Naive thymus-derived CD8-positive, alpha-beta T cell (primary cell): ENCODE measurements at places on chromosomes 1 and 21. TPM values are rescaled to one million over a fixed set of nuclear protein-coding genes. Genes with fewer than 3 reads are reported as not detected.

DNA sequence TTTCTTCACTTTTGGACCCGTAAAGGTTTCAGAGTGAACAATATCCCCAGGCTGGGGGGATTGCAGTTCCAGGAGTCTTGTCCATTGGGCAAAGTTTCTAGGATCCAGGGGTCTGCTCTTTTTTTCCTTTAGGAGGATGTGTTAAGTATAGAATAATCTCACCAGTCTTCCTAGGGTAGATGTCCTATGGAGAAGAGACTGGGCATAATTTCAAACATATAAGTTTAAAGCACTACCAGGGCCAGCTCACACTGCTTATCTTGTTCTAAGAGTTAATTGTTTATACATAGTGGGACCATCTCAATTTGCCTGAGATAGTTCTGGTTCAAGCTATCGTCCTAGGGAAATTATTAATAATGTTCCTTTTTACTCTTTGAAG is 1.2 kb downstream of the CHI3L2 start:
- no peak for DNase-seq

GRCh38 chr1:224730965-224731364 is 114.8 kb downstream of the CNIH3 start:
- no peak for DNase-seq

DNA sequence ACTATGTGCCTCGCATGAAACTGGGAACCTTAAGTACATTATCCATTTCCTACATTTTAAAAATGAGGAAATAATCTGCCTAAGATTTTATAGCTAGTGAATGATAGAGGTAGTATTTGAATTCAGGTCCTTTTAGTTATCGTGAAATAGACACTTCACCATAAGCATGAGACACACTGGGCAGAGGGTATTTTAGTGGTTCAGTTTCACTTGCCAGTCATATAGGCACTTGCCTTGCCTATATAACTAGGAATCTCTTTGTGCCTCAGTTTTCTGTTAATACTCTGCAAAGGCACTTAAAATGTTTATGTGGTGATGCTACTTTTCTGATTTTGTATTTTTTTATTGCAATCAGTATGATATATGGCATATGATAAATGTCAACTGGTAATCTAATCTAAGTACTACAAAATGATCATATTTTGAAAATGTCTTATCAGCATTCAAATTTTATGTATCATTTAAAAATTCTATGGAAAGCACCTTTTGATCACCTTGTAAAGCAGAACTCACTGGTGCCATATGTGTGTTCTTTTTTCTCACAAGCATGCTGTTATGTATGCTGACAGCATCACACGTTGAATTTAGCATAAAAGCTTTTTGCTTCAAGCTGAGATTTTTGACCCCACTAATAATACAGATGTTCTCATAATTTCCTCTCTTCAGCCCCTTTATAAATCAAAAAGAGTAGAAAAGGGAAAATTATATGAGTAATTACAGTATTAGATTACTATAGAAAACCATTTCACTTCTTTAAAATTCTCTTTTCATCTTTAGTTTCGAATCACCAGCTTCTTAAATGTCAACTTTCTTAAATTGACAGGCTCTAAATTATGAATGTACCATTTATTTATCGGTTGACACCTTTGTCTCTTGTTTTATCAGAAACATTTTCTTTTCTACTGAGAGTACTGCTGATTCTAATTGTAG is 52.6 kb downstream of the RPS6KC1 start:
- no peak for DNase-seq

DNA sequence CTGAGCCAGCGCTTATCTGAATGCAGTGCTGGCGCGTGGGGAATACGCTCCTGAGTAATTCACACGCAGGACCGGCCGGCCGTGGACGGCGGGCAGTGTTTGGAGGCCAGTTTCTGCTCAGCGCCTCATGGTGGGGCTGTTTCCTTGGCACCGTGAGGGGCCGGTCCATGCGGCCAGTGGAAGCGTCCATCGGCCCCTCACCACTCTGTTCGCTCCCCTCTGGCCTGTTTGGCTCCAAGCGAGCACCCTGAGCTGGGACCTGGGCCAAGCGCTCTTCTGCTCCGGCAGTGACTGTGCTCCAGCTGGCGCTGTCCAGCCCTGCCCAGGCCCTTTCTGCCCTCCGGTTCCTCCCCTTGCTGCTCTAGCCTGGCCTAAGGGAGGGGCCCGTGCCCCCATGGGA is 16.3 kb upstream of the PLCH2 start:
- no peak for DNase-seq

DNA sequence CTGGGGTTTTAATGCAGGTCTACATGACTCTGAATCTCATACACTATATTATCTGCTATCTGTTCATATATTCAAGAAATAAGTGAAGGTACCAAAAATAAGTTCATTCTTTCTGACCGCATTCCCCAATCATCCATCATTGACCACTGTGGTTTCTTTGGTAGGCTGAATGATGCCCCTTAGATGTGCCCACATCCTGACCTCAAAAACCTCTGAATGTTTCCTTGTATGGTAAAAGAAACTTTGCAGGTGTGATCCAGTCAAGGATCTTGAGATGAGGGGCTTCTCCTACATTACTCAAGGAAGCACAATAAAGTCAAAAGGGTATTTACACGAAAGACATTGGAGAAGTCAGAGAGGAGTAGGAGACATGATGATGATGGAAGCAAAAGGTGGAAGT is 60.6 kb upstream of the LRRC8B start:
- no peak for DNase-seq

Gene KRTAP11-1
- total RNA-seq = not detected

DNA sequence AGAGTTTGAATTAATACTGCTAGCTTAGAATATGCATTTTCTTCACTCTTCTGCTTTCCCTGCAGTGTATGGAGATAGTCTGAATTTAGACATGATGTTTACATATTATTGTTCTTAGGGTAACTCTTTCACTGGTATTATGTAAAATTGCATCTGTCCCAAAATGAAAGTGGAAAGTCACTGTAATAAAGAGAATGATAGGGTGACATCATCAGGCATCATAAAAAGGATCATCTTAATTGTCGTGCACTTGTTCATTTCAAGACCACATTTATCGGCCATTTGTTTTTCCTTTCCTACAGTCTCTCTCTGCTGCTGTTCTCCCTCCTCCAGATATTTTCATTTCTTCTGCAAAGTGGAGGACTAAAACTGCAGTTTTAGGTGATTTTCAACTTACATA is 61.9 kb upstream of the ZNF281 start:
- no peak for DNase-seq

DNA sequence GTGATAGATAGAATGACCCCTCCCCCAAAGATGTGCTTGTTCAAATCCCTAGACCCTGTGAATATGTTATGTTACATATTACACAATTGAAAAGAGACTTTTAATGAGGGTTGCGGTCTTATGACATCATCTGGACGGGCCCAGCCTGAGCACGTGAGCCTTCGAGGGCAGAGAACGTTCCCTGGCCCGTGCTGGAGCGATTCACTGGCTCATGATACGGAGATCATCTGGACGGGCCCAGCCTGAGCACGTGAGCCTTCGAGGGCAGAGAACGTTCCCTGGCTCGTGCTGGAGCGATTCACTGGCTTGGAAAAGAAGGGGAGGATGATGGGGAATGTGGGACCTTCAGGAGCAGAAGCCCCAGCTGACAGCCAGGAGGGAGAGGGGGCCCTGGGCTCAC is 34.4 kb upstream of the COL18A1 start:
- no peak for DNase-seq

- no peak for DNase-seq
Observed at GRCh38 chr1:29278124-29278523, 41.8 kb downstream of the PTPRU start.

- DNase-seq = no peak
Observed at GRCh38 chr1:213387380-213388015, 336.5 kb downstream of the RPS6KC1 start.

DNA sequence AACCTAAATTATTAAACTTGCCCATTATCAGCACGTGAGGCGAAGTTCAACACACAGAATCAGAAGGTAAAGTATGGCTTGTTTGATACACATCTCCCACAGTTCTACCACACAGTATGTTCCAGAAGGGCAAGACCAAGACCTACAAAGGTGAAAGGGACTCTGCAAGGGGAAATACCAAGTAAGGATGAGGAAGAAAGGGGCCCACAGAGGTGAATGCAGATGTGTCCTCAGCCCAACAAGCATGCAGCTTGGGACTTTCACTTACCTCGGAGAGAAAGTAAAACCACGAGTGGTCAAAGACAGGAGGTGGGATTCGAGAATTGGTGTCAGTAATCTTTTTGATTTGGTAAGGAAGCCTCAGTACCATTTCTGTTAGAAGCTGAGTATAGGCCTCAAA is 85.8 kb downstream of the UBR4 start:
- DNase-seq = no peak

- no peak for DNase-seq
Observed at GRCh38 chr1:109114342-109114674, 393 bp downstream of the ELAPOR1 start.

Gene LIPI
- total RNA-seq = not detected

- no peak for DNase-seq
Observed at GRCh38 chr1:50622259-50622658, 199.0 kb upstream of the DMRTA2 start.

GRCh38 chr1:229693129-229693900 is 67.3 kb downstream of the URB2 start:
- DNase-seq = no peak

Gene TEX38
- total RNA-seq = not detected

DNA sequence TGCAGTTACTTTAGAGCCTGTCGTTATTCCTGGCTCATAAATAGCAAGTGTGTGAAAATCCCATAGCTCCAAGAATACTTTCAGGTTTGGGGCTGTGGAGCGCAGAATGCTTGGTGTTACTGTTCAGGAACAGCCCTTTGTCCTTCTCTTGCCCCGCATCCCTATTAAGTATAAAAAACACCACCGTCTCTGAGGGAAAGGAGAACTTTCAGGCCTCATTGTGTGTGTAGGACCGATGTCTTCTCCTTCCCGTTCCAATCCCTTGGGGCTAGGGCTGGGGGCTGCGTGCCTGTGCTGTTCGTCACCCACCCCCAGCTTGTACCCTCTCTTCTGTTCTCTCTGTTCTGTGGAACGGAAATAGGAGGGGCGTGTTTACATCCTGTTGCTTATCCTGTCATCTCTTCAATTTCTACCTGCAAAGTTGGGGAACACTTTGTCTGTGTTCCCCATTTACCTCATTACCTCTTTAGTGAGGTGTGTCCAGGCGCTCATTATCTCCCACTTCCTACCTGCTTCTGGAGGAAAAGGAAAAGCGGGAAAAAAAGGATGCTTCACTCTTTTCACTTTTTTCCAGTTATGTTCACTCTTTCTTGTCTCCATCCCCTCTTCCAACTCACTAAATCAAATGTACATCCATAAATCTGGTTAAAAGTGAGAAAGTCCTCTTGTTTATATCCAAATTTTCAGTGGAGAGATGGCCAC is 788 bp upstream of the TXNIP start:
- peak; percentile 79 for DNase-seq

DNA sequence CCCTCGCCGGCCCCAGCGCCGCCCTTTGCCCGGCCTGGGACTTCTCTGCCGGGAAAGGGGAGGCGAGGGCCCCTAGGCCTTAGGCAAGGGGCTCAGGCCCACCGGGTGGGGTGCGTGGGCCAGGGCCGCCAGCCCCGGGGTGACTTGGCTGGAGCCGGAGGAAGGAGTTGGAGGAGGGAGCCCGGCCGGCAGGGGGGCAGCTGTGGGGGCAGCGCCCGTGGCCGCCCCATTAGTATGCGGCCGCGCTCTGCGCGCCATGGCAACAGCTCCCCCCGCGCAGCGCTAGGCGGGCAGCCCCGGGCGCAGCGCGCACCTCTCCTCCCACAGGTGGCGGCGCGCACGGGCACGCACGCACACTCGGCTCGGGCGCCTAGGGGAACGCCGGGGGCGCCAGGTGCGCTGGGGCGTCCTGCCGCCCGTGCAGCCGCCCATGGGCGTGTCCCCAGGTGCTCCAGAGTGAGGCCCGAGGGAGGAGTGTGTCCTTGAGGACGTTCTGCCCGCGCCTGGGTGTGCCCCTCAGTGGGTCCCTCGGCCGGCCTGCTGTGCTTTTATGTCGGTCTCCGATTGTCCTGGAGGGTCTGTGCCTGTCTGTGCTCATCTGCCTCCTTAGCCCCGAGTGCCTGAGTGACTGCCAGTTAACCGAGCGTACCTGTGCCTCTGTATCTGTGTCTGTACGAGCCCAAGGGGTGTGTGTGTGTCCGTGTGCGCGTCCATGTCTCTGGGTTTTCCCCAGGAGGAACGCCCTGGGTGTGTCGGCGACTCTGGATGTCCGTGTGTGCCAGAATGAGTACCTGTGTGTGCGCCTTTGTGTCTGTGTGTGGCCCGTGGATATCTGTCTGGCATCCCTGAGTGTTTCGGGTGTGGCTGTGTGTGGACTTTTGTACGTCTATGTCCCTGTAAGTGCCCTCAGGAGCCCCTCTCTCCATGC is 38.2 kb upstream of the WASF2 start:
- DNase-seq = peak; percentile 46

Gene NUDT4B
- not detected for total RNA-seq

DNA sequence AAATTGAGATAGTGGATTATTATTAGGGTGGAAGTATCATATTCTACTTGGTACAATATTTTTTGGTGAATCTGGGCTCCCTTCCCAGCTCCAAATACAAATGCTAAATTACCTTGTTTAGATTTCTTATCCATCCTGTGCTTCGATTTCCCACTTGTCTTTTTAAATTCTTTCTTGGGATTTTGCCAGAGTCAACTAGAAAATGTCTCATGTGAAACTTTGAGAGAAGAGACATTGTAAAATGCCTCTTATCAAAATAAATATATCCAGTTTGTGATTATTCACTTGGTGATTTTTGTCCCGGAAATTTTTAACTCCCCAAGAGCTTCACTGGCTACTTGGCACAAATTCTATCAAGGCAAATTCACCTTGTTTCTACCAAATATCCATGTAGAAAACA is 202.0 kb downstream of the FMN2 start:
- no peak for DNase-seq

DNA sequence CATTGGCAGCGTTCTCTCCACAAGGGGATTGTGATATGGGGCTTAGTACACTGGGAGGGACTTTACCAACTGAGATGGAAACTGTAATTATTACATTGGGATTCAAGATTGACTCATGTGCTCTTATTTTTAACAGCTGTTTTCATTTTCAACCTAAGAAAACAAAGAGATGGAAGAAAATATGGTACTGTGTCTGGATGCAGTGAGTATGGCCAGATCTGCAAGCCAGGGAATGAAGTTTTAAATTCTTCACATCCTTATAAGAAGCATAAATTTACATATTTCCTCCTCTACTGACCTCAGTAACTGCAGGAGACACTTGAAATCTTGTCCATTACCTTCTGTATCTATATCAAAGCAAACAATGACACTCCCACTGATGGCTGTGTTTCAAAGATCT is 81.5 kb upstream of the EDEM3 start:
- no peak for DNase-seq

Gene FALEC
- total RNA-seq = 1.9 TPM
